ENCODE measurements at places on chromosomes 11 and 22.
A peak's percentile ranks its signal among the peaks of the same experiment; 100 is the strongest.

DNA sequence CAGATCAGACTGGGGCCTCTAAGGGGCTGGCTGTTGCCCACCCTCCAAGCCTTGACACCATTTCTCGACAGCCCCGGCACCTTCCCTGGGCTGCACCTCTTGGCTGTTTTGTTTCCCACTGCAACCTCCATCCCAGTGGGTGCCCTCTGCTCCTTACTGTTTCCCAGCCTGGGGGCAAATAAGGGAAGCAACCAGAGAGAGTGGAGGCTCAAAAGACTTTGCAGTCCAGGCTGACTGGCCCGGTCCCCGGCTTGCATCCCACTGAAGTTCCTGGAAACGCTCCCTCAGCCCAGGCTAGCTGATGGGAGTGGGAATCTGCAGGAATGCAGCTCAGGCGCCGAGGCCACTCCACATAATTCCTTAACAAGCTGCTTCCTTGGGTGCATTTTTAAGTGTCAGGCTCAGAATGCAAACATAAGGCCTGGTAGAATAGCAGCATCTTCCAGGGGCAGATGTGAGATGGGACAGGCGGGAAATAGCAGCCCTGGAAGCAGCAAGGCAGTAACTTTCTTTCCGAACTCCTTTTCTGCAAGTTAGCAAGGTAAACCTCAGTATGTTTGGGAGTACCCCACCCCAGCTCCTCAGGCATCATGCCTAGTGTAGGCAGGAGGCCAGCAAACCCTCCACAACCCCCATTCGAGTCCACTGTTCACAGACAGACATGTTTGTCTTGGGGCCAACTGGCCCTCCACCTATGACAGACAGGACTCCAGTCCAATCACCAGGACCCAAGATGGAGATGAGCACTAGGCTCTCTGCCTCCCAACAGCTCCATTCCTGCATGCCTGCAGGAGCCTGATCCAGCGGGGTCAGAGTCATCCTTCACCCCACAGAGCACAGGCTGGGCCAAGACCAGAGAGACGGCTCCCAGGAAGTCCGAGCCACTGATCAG, 39.3 kb downstream of the RPL27A start:
- no peak for DNase-seq

DNA sequence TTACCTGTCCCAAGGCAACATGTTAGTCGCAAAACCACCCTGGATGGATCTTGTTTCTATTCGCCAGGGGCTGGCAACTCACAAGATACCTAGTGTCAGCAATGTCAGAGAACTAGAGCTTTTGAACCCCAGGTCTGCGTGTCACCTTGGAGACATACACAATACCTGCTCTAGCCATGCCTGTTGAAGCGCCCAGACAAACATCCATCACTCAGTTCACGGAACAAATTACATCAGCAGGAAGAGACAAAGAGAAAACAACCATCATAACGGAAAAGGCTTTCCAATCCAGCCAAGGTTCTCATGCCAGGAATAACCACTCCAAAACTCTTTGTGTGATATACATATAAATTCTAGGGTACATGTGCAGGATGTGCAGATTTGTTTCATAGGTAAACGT, 2.2 kb downstream of the CD59 start:
- DNase-seq: no peak

DNA sequence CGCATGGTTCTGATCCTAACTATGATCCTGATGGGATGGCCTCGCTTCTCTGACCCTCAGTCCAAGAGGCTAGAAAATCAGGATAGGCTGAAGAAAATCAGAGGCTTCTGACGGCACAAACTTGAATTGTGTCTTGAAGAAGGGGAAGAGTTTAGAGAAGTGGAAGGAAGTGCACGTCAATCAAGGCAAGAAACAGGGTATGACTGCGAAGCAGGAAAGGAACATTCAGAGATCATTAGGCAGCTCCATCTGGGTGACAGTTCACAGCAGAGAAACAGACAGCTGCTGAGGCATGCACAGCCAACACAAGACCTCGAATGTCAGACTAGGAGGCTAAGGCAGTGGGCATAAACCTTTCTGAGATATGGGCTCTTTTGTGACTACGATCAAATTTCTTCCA, 29.3 kb downstream of the CLPB start:
- DNase-seq: peak; percentile 25

DNA sequence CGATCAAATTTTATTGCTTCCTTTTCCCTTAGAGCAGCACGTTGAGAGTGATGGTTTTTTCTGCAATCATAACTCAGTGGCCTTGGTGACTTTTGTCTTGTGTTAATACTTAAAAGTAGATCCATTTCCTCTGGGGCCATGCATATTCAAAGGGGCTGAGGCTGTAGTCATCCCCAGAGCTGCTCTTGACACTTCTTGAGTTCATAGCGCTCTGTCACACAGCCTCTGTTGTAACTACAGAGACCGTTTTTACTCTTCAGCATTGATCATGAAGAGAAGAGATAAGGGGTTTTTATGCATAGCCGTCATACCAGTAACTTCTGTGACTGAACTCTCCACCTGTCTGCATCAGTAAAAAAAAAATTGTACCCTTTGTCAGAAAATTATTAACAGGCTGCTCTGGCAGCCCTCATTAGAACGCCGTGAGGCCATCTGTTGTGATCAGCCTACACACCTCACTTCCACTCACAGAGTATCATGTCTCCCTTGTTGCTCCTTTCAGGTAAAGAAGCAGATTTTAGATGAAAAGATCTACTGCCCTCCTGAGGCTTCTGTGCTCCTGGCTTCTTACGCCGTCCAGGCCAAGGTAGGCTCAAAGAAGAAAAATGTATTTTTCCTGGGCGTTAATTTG, 38.4 kb downstream of the NF2 start:
- peak; percentile 21 for DNase-seq

DNA sequence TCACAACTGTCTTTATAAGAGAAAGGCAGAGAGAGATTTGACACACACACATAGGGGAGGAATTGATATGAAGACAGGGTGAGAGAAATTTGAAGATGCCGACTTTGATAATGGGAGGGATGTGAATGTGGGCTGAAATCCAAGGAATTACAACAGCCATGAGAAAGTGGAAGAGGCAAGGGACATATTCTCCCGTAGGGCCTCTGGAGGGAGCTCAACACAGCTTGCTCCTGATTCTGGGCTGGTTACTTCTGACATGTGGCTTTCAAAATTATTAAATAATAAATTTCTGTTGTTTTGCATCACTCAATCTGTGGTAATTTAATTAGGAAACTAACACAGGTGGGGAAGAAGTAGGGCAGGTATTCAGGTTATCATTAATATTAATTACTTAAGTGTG, 282.9 kb downstream of the LUZP2 start:
- DNase-seq: no peak

DNA sequence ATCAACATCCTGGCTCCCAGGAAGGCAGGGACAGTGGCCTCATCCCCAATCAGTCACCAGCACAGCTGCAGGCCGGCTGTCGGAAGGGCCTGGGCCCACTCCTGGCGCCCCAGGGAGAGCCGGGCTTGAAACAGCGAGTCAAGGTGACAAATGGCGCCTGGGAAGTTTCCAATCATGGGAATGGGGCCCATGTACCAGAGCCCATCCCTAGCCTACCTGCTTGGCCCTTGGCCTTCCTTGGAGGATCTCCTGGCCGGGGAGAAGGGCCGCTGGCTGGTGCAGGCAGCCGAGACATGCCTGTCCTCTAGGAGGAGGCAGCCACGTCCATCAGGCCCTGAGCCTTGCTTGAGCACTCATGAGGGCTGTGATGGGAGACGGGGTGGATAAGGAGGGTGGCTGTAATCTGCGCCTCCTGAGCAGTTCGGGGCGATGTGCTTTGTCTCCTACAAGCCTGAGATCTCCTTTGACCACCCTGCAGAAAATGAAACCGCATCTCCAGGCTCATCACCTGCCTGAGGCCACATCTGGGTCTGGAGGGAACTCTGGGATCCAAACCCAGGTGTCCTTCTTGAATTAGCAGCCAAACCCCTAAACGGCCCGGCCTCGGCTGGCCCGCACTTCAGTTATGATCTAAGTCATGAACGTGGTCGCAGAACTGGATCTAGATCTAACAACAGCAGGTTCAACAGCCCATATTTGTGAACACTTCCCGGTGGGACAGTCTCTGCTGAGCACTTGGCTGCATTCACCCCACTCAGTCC, 862.0 kb downstream of the TBC1D22A start:
- DNase-seq: no peak

- no peak for DNase-seq
These were observed 10.5 kb downstream of the HEPHL1 start for GRCh38 chr11:94031625-94032024.

- peak; percentile 76 for DNase-seq
These were observed 14.4 kb downstream of the PPM1F start for GRCh38 chr22:21938071-21938822.

DNA sequence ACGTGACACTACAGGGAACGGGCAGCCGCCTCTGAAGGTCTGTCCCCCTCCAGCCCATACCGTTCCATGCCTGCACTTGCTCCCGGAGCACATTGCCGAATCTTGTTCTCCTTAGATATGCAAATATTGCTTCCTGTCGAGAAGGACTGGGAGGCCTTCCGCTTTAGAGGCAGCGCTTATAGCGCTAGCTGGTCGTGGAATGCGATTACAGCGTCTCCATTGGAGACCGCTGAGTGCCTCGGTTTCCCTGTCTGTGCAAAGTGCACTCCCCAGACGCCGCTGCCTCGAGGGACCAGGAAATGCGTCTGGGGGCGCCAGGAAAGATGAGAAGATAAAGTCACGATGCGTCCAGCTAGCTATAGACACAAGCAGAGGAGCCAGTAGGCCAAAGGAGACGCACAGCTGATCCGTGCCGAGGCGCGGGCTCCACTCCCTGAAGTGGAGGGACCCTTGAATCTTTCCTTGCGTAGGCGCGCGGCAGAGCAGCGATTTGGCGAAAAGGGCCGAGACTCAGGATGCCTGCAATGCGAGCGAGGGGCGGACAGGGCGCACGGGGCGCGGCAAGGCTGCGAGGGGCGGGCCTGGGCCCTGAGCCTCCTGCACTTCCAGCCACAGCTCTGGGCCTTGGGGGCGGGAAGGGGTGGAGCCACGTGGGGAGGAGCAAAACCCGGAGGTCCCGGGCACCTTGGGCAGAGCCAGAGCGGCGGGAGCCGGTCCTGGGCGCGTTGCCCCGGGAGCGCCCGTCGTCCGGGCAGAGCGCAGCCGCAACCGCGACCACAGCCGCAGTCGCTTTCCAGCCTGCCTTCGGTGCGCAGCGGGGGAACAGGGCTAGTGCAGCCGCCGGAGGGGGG, at the start of gene RASSF10:
TSS of gene RASSF10 (plus strand) at position 692 of the 851 bp plus-strand sequence. CDS start 261 bp downstream, outside the sequence.
- peak; percentile 15 for DNase-seq

DNA sequence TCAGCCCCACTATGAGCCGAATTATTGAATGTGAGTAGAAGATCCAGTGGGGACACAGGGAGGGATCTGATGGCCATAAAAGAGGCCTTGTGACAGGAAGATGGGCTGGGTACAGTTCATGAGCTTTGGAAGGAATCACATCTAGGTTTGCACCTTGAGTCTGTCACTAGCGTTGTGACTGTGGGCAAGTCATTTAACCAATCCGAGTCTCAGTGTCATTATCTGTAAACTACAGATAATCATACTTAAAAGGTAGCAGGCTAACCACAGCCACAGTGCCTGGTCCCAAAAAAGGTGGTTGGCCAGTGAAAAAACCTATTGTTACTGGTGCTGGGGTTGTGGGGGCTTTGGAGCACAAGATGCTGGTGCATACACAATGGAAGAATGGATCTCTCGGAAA, 3.8 kb downstream of the HEPN1 start:
- DNase-seq: no peak

DNA sequence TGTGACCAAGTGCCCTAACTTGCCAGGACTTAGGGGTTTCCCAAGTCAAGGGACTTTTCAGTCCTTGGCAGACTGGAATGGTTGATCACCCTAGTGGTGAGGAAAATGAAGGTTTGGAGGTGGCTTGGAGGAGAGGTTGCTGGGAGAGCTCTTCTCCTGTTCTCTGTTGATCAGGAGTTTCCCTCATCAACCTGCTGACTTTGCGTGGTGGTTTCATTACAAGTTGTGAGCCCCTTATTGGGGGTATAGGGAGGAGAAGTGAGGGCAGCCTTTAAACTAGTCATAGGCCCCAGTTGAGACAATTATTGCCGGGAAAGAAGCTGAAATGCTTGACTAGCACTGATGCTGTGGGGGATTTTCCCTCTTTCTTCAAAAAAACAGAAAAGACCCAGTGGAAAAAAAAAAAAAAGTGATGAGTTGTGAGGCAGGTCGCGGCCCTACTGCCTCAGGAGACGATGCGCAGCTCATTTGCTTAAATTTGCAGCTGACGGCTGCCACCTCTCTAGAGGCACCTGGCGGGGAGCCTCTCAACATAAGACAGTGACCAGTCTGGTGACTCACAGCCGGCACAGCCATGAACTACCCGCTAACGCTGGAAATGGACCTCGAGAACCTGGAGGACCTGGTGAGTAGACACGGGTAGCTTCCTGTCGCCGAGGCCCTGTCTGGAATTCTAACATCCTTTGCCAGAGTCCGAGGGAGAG, at the start of gene CXCR5:
TSS of gene CXCR5 (plus strand) at position 525 of the 704 bp plus-strand sequence. CDS start at position 575, 50 bp downstream.
- no peak for DNase-seq

GRCh38 chr22:45832959-45833580, 143.9 kb downstream of the WNT7B start:
- DNase-seq: no peak

- no peak for DNase-seq
These were observed 126.0 kb downstream of the SYN3 start for GRCh38 chr22:32932176-32932575.

Measured in NCI-H1694 (cell line).